ENCODE measurements at places on chromosomes 2 and 18.
A peak's percentile ranks its signal among the peaks of the same experiment; 100 is the strongest.

DNA sequence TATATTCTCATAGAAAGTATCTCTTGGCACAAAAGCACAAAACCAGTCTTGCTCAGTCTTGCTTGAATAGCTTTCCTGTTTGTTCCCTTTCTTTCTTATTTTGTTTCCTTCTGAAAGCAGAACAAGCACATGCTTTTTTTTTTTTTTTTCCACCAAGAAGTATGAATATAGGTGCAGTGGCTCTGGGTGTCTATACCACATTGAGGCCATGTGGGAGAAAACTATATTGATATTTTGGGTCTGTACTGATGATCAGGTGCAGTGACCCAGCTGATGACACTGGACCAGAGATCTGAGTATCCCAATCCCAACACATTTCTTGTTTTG is 28.7 kb downstream of the GEMIN6 start:
- DNase-seq: no peak

GRCh38 chr2:207504513-207505170 is 25.1 kb upstream of the CREB1 start:
- peak; percentile 26 for DNase-seq

DNA sequence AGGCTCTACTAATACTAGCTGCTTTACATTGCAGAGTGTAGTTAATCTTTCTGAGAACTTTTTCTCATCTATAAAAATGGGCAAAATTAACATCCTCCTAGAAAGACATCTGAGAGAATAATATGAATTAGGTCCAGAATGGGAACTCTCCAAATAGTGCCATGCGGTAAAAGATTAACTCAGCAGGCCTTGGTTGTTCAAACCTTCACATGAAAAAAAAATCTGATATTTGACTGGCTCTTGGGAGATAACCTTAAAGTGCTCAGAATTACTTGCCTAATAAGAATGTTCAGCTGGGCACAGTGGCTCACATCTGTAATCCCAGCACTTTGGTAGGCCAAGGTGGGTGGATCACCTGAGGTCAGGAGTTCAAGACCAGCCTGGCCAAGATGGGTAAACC is 5.5 kb upstream of the CXXC1 start:
- no peak for DNase-seq

DNA sequence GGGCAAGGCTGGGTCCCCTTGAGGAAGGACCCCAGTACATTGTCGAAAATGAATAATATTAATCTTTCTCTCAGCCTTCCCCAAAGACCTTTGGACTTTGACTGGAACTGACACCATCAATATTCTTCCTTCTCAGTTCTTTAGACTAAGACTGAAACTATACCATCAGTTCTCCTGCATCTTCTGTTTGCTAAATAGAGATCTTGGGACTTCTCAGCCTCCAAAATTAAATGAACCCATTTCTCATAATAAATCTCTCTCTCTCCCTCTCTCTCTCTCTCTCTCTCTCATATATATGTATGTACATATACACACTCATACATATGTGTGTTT is 39.7 kb upstream of the VRK2 start:
- DNase-seq: no peak

GRCh38 chr2:138713069-138713496 is 67.1 kb downstream of the NXPH2 start:
- no peak for DNase-seq

DNA sequence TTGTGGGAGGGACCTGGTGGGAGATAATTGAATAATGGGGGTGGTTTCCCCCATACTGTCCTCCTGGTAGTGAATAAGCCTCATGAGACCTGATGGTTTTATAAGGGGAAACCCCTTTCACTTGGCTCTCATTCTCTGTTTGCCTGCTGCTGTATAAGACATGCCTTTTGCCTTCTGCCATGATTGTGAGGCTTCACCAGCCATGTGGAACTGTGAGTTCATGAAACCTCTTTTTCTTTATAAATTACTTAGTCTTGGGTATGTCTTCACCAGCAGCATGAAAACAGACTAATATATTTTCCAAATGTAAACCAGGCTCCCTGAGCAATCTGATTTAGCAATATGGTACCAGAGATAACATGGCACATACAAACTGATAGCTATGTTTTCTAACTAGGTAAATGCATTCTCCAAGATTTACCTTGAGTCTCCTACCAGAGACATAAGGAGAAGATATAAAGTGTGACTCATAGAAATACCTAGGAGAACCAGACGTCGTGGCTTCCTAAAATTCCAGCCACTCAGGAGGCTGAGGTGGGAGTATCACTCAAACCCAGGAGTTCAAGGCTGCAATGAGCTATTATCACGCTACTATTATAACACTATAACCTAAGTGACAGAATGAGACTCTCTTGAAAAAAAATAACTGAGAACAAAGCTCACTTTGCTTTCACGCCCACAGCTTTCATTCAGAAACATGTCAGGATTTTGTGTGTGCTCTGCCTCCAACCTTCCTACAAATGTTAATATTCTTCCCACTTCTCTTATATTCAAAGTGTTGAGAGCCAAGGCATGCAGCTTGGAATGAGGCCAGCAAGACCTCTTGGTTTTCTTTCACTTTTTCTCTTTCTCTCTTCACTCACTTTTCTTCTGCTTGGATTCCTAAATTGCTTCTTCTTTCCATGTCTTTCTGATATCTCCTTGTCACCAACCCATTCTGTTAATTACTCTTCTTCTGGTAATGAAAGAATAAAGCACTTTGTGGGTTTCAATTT is 263.9 kb upstream of the UBE2E3 start:
- DNase-seq: no peak

DNA sequence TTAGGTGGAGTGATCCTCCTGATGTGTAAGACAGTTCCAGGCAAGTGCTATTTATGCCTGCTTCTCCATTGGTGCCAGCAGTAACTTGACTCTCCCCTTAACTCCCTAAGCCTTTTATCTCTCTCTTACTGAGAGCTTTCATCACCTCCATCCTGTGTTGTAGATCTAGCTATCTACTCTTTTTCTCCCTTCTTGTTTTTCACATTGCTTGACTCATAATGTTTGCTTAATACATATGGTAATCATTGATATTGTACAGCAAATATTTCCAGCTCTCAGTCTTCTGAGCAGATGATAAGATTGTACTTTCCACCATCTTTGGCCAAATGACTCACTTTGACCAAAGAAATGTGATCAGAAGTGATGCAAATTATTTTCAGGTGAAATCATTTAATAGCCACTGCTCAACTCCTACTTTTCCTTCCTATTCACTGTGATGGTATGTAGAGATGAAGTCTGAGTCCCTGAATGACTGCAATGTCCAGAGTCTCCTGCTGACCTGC is 165.0 kb downstream of the PLCL1 start:
- peak; percentile 6 for DNase-seq

- DNase-seq: no peak
Measured at GRCh38 chr2:86017901-86018896, 87.5 kb downstream of the POLR1A start.

GRCh38 chr18:183769-184168 is 25.4 kb downstream of the USP14 start:
- no peak for DNase-seq

GRCh38 chr2:106562268-106563186 is 75.4 kb downstream of the CD8B2 start:
- no peak for DNase-seq

- DNase-seq: no peak
Measured at GRCh38 chr2:235799281-235799680, 305.4 kb downstream of the AGAP1 start.

DNA sequence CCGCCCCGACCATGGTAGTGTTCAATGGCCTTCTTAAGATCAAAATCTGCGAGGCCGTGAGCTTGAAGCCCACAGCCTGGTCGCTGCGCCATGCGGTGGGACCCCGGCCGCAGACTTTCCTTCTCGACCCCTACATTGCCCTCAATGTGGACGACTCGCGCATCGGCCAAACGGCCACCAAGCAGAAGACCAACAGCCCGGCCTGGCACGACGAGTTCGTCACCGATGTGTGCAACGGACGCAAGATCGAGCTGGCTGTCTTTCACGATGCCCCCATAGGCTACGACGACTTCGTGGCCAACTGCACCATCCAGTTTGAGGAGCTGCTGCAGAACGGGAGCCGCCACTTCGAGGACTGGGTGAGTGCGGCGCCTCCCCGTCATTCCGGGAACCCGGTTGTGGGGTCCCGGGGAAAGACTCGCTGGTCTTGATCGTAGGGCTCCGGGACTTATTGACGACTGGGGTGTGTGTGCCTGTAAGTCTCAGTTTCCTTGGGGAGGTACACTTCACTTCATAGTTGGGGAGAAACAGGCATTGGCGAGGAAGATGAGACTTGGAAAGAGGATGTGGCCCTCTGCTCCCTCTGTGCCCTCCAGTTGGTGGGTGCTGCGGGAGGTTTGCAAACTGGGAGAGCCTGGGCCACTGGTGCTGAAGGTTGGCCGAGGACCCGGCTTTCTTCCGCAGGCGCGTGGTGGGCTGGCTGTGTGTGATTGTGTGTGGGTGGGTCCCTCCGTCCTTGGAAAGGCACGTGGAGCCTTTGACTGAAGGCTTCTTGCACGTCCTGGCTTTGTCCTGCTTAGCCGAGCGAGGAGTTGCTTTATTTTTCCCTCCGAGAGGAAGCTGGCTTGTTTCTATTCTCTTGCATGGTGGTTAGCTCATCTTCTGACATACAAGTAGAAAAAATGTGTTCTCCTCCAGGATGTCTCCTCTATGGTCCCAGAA is 886 bp downstream of the PRKCE start:
- peak; percentile 27 for DNase-seq

GRCh38 chr2:57598551-57598950 is 448.1 kb upstream of the VRK2 start:
- DNase-seq: no peak

DNA sequence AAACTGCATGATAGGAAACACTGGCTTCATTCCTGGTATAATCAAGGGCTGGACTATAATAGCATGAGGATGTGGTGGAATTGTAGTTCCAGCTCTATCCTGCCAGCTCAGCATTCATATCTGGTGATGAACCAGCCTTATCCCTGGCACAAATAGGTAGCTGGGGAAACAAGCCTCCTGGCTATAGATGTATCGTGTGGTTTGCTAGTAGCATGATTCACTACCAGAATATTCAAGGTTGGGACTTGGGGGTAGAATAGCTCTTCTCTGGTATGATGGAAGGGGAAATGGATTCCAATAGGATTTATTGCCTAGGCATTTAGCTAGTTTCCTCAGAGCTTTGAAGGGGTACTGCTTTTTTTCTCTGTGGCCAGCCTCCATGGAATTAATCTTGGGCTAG is 532.8 kb downstream of the FBXO15 start:
- DNase-seq: no peak

GRCh38 chr2:30608643-30609042 is 161.6 kb downstream of the LCLAT1 start:
- no peak for DNase-seq

DNA sequence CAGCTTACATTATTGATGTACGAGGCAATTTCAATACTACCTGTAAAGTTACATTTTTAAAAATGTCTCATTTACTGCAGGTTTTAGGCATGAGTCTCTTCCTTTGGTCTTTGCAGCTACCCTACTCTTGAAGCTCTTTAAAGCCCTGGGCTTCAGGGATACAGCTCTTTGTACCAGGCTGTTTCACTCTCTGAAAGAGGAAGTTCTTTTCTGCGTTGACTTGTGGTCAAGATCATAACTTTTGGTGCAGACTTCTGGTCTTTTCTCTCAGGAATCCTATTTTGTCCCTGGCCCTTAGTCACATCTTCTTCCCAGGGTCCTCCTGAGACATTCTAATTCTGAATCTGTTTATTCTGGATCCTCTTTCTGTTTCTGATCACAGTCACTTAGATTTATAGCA is 16.6 kb upstream of the HRH4 start:
- no peak for DNase-seq

DNA sequence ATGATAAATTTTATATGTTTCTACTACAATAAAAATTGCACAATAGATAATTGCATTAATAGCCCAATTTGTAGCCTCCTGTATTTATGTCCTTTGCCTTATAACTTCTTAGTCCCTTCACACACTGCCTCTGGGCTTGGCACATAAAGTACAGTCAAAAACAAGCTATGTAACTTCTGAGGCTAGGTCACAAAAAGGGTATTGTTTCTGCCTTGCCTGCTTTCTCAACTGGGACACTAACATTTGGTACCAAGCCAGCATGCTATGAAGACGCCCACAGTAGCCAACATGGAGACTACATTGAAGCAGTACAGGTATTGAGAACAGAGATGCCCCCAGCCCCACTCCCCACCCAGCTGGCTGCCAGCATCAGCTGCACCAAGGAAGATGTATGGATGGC is 5.4 kb upstream of the SLC3A1 start:
- no peak for DNase-seq

- DNase-seq: no peak
Measured at GRCh38 chr2:193847130-193847529, 1652.4 kb upstream of the TMEFF2 start.

DNA sequence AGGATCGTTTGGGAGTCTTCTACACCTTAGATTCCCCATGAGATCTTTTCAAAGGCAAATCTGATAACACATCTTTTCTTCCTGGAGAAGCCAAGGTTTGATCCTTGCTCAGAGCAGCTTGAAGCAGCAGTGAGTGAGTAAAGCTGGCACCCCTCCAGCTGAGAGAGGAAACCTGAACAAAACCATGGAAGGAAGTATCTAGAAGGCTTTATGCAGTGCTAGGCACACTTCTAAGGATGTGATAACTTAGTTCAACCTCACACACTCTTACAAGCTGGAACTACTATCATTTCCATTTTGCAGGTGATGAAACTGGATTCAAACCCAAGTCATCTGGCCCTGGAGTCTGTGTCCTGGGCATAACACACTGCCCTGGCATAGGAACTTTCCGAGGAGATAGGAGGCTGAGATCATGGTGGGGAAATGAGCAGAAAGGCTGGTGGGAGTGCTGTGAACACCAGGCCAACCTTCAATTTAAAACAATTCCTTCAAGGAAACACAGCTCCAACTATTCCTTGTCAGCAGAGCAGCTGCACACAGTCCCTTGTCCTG is 71.2 kb downstream of the CTAGE1 start:
- DNase-seq: peak; percentile 62

DNA sequence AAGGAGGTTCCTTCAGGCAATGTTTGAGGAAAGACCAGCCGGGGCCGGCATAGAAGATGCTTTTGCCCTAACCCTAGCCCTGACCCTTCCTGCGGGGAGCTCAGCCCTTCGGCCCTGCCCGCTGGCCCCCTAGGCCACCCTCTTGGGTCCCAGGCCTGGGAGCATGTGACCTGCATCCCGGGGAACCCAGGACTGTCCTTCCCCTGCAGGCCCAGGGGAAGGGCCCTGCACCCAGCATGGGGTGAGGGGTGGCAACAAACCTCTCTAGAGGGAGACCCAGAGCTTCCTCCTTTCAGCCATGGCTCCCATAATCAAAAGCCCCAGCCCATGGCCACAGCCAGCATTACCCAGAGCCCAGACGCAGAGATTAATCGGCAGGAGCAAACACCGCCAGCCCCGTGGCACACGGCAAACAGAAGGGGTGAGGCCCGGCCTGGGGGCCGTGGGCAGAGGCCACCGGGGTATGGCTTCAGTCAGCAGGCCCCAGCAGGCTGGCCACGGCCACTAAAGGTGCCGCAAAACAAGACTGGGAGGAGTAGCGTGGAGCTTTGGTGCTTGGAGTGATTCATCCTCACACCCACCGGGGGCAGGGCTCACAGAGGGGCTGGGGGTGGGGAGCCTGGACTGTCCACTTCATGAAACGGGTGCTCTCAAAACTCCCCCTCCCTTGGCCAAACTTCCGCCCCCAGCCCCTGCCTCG is 61.6 kb upstream of the HPCAL1 start:
- DNase-seq: no peak
